ENCODE measurements at places on chromosomes 16 and 17.
A peak's percentile ranks its signal among the peaks of the same experiment; 100 is the strongest.

GRCh38 chr17:73160980-73161630 is 3.7 kb upstream of the SSTR2 start:
- no peak for DNase-seq

- DNase-seq = peak; percentile 78
Measured at GRCh38 chr17:4566785-4567184, 6.4 kb upstream of the GGT6 start.

DNA sequence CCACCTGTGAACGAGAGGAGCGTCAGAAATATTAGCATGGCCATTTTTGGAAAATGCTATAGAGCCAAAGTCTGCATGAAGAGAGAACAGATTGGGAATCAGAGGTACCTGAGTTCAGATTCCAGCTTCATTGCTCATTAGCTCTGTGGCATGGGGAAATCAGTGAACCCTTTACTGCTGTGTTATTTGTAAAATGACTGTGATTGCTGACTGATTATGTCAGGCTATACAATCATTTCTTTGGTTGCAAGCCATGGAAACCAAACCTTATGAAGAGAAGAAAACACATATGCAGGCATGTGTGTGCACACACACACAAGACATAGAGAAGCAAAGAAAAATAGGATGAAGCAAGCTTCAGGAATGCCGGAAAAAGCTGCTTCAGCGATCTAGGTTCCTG is 101.4 kb upstream of the HSBP1 start:
- no peak for DNase-seq

GRCh38 chr16:67407176-67407787 is 9.0 kb downstream of the ZDHHC1 start:
- no peak for DNase-seq

DNA sequence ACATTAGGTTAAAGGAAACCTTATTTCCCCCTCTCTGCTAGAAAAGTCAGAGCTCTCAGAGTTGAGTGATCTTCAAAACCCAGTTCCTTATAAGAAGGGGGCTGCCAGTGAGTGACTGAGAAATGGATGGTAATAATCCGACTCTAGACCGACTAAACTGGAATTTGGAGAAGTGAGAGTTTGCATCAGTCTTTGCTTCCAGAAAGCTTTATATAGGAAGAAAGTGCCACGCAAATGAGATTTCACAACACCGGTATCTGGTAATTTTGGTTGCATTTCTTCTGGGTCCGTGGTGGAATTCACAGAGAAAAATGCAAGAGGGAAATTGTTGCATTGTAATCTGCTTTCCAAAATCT is 271.4 kb downstream of the MAF start:
- DNase-seq = no peak

- DNase-seq = no peak
Measured at GRCh38 chr16:84268291-84269040, 26.2 kb upstream of the WFDC1 start.

- no peak for DNase-seq
Measured at GRCh38 chr17:55518510-55518909, 7.3 kb upstream of the SMIM36 start.

- peak; percentile 94 for DNase-seq
Measured at GRCh38 chr16:1379304-1380076, 27.8 kb downstream of the GNPTG start.

DNA sequence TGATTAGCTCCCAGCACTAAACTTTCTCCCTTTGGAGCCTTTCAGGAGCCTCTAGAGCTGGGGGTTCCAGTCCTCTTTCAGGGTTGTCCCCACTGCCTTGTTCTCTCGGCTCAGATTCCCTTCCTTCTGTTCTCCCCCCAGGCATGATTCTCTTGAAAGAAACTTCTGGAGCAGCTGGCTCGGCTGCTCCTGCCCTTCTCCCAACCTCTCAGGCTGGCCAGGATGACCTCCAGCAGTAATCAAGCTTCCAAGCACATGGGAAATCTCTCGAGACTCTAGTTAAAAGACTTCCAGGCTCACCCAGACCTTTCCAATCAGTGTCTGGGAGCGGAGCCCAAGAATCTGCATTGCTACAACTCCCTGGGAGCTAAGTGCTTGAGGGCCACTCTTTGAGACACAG is 3.6 kb downstream of the SDK2 start:
- DNase-seq = no peak

DNA sequence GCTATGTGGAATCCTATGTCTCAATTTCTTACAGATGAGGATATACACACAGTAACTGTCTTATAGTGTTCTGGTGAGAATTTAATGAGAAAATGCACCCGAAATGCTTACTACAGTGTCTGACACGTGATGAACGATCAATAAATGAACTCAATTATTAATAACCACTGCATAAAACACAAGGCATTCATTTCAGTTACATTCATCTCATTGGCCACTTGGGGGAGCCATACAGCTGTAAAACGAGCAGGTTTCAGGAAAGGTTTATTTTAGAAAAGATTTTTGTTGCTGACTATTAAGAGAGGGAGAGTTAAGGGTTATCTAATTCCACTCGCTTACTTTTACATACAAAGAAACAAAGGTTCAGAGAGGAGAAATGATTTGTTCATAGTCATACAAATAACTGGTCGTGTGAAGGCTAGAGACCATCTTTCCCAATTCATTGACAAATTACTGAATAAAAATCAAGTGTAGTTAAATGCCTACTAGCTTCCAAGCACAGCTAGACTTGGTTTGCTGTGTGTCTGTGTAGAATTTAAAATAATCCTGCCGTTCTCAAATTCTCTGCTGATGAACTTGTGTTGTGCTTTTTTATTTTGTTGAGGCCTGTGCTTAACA is 160.1 kb downstream of the MAP2K4 start:
- DNase-seq = peak; percentile 60

- no peak for DNase-seq
Measured at GRCh38 chr17:74815550-74816370, 39.6 kb upstream of the NAT9 start.

GRCh38 chr16:56608876-56609462 is 585 bp downstream of the MT2A start:
- no peak for DNase-seq

Data from AG08396 (cell line).